ENCODE measurements at places on chromosomes 1 and 21.
A peak's percentile ranks its signal among the peaks of the same experiment; 100 is the strongest.

GRCh38 chr1:218556016-218556415 is 210.9 kb downstream of the TGFB2 start:
- H3K27me3 ChIP-seq = no peaks in the 10 kb centered on the region
- no peak overlapping the region for H3K4me3 ChIP-seq
- no peaks in the 10 kb centered on the region for H3K4me1 ChIP-seq

DNA sequence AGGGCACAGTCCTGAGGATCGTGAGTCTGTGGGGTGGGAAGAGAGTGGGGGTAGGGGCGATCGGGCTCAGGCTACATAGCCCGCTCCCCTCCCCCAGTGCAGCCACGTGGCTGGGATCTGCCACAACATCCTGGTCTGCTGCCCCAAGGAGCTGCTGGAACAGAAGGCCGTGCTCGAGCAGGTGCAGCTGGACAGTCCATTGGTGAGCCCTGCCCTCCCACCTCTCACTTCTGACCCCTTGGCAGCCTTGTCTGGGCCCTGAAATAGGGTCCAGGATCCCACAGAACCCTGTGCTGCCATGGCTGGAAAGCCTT is 5.0 kb downstream of the CNKSR1 start:
- no peak for DNase-seq
- H3K27ac ChIP-seq = no peak overlapping the region
- H3K27me3 ChIP-seq = no peaks in the 10 kb centered on the region
- no peaks in the 10 kb centered on the region for H3K36me3 ChIP-seq

DNA sequence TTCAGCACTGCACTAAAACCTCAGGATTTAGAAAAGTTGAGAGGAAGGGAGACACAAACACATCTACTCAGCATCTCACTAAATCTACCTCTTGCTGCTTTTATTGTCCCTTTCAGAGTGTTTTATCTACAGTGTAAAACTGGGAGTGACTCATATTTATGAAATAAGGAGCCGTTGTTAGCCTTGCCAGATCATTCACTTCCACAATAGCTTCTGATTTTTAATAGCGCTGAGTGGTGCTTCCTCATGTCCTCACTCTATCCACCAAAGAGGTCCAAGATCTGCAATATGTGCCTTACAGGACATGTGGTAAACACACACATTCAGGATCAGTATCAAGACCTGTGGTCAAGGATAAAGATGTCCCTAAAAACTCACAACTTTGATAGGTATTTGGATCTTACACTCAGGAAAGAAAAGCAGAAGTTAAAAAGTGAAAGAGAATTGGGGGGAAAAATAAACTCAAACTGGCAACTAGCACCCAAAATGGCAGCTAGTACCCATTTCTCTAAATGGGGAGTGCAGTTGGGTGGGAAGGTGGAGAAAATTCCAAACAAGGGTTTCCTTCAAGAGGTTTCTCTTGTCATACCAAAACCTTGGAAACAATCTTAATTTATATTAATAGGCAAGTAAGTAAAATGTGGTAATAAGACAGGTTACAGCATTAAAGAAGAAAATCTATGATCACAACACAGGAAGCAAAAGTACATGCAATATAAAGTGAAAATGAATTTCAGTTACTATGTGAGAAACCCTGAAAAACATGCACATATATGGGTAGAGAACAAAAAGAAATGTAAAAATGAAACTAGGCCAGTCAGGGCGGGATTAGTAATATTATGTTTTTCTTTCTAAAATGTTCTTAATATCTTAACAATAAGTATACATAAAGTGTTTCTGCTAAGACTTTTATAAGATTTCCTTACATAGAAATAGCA is 15.9 kb downstream of the DUSP10 start:
- no peak for DNase-seq
- no peak overlapping the region for H3K27ac ChIP-seq
- no peaks in the 10 kb centered on the region for H3K27me3 ChIP-seq

- peak overlapping the region; percentile 20 for H3K4me3 ChIP-seq
- no peaks in the 10 kb centered on the region for H3K27me3 ChIP-seq
These were observed 59.5 kb downstream of the ZBTB17 start for GRCh38 chr1:15916417-15916816.

DNA sequence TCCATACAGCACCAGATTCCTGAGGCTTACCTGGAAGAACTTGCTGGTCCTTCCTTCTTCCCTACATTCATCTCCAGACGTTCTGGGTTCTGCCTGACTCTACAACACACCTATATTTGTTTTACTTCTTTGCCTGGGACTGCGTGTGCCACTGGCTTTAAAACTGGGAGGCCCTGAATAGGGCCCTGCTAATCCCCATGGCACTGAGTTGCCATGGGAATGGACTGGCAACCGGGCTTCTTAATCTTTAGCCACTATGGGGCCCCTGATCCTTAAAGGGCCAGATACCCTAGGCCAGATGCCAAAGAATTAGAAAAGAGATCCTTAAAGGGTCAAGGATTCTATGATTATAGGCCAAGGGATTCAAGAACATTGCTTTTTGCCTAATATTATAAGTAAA is 24.4 kb upstream of the CADM3 start:
- H3K4me3 ChIP-seq = no peak overlapping the region
- DNase-seq = no peak
- no peaks in the 10 kb centered on the region for H3K4me1 ChIP-seq

DNA sequence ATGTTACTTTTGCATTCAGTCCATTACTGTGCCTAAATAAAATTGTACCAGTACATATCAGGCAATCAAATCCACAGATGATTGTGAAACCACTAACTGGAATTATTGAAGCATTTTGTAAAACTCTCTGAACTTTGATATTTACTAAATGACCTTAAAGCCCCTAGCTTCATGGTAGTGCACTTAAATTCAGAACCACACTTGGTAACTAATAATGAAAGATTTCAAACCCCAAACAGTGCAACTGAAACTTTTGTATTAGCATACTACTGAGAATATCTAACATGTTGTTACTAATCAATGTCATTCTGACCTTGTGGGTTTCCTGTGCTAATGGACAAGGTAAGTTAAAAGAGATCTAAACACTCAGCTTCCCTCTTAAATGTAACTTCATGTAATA is at the start of gene CFHR3:
Gene CFHR3 (plus strand): TSS at position 238 of the 400 bp plus-strand sequence. CDS start 47 bp downstream, at position 285.
- no peak within 1 kb of the TSS for H3K27ac ChIP-seq
- no peaks in the 10 kb centered on the region for H3K4me1 ChIP-seq
- DNase-seq = no peak
- no peaks in the 10 kb centered on the region for H3K36me3 ChIP-seq
- no peaks in the 10 kb centered on the region for H3K27me3 ChIP-seq

DNA sequence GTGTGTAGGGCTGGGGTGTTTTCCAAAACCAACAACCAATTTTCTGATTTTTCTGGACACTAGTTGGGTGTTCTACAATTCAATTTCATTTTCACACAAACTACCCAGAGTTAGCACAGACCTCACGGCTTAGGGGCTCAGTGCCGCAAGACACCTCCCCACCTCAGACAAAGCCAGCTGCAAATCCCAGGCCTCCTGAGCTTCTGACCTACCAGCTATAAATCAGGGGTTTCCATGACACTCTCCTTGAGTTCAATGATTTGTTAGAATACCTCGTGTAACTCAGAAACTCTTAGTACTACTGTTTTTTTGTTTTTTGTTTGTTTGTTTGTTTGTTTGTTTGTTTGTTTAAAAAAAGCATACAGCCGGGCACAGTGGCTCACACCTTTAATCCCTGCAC is 28.7 kb upstream of the FAM89A start:
- H3K27me3 ChIP-seq = no peaks in the 10 kb centered on the region
- no peak for DNase-seq
- no peaks in the 10 kb centered on the region for H3K36me3 ChIP-seq
- no peaks in the 10 kb centered on the region for H3K4me1 ChIP-seq

All from CD4-positive, alpha-beta T cell (primary cell).